GM23248 (cell line): ENCODE measurements at places on chromosomes 1 and 21.

DNA sequence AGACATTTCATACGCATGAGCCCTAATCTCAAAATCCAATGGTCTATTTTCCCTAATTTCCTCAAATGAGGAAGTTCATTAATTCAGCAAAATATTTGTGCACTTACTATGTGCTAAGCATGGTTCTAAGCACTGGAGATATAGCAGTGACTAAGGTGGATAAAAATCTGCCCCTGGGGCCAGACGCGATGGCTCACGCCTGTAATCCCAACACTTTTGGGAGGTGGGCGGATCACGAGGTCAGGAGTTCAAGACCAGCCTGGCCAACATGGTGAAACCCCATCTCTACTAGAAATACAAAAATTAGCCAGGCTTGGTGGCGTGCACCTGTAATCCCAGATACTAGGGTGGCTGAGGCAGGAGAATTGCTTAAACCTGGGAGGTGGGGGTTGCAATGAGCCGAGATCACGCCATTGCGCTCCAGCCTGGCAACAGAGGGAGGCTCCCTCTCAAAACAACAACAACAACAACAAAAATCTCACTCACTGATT, 4.3 kb upstream of the MIIP start:
- DNase-seq: peak; percentile 76

GRCh38 chr1:180956028-180956640, 43.4 kb downstream of the KIAA1614 start:
- DNase-seq: no peak

DNA sequence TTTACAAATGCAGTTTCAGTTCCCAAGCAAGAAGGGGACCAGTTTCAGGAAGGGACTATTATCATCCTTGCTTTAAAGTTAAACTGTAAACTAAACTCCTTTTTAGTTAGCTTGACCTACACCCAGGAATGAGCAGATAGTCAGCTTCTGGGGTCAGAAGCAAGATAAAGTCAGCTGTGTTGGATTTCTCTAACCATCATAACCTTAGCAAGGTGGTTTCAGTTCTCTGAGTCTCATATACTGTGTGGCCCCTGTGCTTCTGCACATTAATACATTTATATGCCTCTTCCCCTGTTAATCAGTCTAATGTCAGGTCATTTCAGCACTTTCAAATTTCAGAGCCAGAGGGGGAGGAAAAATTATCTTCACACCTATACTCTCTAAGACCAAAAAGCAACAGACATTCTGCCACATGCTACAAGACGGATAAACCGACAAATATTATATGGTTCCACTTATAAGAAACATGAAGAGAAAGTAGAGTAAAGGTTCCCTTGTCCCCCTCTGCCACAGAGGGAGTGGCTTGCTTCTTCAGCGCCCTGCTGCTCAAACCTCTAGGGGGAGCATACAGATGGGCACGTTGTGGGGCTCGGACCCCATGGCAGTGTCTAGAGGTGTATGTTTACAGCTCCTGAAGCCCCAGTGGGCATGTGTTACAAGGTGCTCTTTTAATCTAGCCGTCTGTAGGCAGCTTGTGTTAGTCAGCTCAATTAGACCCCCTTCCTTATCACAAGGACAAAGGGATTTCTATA, 89.1 kb downstream of the SMYD3 start:
- DNase-seq: no peak

- DNase-seq: no peak
Observed at GRCh38 chr1:180160357-180160756, 5.7 kb downstream of the QSOX1 start.

DNA sequence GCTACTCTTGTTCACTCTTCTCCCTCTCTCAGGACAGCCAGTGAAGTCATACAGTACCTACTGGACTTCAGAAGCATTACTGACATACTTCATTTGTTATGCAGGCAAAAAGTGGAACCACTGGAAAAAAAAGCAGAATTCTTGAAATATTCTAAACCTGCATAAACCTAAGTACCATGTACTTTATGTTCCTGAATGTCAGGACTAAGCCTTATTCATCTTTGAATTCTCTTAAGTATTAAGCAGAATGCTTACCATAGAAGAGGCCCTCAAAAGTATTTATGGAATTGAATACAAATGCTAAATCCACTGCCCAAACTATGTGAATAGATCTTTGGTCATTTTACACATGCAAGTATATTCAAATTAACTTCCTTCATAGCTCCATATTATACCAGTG, 7.8 kb downstream of the PSMB2 start:
- DNase-seq: no peak

DNA sequence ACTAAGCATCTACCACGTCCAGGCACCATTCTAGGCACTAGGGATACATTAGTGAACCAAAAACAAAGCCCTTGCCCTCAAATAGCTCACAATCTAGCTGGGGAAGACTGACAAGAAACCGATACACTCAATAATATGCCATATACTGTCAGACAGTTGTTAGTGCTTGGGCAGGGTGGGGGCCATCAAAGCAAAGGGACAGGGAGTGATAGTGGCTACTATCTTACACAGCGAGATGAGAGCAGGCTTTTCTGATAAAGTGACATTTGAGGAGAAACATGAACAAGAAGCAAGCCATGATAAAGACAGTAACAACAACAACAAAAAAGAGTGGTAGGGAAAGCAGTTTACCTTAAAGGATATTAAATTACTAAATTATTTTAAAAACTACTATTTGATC, 41.1 kb downstream of the ERO1B start:
- no peak for DNase-seq

DNA sequence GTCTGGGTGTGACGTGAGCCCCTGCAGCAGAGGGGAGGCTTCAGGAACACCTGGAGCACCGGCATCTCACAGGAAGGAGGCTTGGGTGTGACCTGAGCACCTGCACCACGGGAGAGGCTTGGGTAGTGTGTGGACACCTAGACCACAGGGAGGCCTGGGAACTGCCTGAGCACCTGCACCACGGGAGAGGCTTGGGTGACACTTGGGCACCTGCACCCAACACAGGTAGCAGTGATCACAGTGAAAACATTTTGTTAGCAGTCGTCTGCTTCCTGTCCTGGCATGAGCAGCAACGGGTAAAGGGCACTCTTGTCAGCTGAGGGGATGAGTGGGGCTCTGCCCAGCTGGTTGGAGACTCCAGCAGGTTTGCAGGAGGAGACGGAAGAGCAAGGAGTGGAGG, 22.4 kb downstream of the LRRC3 start:
- DNase-seq: no peak

- peak; percentile 34 for DNase-seq
Observed at GRCh38 chr1:115828101-115829022, 12.6 kb downstream of the NHLH2 start.

GRCh38 chr1:23475134-23475628, 8.8 kb downstream of the ASAP3 start:
- peak; percentile 93 for DNase-seq

DNA sequence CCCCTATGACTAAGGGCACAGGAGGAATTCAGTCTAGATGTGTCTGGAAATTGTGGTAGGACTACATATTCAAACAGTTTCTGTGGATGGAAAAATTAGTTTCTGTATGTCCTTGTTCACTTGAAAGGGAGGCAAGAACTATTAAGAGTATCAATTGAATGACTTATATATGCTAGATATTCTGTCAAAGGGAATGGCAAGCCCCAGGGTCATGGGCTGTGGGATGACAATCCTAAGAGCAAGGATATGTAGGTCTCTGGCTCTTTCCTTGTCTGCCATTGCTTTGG, 383.5 kb upstream of the B3GALT2 start:
- DNase-seq: no peak

DNA sequence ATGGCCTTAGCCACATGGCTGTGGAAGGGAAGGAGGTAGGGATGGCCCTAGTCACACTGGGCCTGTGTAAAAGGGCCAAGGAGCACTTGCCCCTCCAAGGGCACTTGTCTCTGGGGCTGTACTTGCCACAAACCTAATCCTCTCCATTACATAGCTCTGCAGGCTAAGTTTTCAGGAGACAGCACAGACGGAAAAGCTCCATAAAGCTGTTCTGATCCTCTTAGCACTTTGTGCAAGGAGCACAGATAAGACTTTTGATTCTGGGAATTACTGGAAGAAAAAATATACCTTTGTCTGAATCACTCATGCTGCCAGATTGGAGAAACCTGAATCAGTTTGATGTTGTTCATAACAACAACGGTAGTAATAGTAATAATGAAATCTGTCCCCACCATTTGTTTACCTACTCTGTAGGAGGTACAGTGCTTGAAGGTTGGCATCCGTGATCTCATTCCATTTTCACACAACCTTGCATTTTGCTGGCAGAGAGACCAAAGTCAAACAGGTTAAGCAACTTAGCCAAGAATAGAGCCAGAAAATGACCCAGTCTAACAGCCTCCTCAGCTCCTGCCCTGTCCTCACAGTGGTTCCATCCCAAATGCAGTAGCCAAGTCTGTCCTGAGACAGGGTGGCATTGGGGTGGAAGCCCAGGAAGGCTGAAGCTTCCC, 207.1 kb downstream of the ROR1 start:
- no peak for DNase-seq

- DNase-seq: no peak
Observed at GRCh38 chr1:111202707-111203623, 2.5 kb upstream of the DENND2D start.

DNA sequence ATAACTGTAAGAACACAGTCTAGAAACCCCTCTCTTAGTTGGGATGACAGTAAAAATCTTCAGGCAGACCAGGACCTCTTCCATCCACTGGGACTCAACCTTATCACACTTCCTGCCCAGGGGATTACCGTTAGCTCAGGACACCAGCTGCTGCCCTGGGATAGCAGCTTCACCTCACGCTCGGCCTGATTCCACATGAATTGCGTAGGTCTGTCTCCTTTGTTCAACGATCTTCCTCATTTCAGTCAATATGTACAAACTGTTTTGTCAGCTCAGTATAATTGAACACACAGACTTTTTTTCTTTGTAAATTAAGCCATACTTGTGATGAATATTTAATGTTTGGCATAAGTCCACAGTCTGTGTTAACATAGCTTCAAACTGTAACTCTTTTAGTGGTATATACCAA, 290.4 kb downstream of the GRIK1 start:
- DNase-seq: no peak

DNA sequence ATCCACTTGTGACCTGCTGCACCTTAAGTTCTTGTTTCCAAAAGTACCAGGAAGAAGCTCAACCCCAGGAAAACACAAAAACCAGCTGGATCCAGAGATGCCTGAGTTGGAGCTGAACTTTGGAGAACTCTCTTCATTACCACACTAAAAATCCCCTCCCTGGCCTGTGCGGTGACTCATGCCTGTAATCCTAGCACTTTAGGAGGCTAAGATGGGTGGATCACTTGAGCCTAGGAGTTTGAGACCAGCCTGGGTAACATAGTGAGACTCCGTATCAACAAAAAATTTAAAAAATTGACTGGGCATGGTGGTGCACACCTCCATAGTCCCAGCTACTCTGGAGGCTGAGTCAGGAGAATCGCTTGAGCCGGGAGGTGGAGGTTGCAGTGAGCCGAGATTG, 6.2 kb downstream of the MAP1LC3C start:
- peak; percentile 62 for DNase-seq

- DNase-seq: peak; percentile 57
Observed at GRCh38 chr21:46667741-46668380, 32.4 kb downstream of the PRMT2 start.

DNA sequence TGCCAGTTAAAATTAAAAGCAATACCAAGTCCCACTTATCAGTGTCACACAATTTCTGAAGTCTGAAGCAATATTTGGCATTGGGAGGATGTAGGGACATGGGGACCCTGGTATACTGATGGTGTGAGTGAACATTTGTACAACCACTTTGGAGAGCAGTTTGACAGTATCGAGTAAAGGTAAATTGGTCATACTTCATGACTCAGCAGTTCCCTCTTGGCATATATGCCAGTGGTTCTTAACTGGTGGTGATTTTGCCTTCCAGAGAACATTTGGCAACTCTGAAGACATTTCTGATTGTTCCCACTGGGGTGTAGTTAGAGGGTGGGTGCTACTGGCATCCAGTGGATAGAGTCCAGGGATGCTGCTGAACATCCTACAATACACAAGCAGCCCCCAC, 19.7 kb downstream of the FMOD start:
- no peak for DNase-seq

DNA sequence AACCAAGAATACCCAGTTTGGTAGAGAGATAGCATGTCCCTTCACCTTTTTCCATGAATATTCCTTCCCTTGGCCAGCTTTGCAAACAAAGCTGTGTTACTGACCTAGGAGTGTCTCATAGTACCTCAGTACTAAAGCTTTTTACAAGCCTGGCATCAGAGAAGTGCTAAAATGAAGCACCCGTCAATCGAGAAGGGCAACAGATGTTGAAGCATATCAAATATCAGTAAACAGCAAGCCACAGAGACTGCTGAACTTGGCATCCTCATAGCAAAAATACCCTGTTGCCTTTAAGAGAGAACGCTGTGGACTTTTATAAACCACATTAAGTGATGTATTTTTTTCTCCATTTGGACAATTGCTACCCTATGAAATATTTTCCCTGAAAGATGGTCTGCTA, 128.6 kb upstream of the HOOK1 start:
- DNase-seq: no peak

DNA sequence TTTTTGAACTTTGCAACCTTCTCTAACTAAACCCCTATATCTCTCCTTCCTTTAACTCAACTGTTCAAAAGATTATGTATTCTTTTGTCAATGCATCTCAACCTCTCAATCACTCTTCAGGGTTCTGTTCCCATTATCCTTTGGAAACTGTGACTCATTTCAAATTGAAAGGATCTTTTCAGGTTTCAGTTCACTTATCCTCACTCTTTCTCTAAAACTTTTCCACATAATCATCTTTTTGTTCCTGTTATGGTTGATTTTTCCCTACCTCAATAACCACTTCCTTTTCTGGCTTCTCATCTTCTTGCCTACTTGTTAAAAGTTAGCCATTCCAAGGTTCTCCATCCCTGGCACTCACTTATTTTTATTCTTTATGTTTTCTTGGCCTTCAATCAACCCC, 56.2 kb upstream of the NUF2 start:
- DNase-seq: no peak

- DNase-seq: peak; percentile 88
Observed at GRCh38 chr1:241413386-241413785, 56.4 kb upstream of the RGS7 start.
